ENCODE measurements at places on chromosomes 13 and 19. TPM values are rescaled to one million over a fixed set of nuclear protein-coding genes. Genes with fewer than 3 reads are reported as not detected.

Gene KRTDAP
- total RNA-seq, result not detected

Gene TMEM150B
- total RNA-seq, result not detected

Gene LGALS14
- not detected for total RNA-seq

Gene LIM2
- not detected for total RNA-seq

Gene FARP1
- 21.5 TPM for total RNA-seq

Gene PRTN3
- total RNA-seq, result not detected

Gene FFAR1
- total RNA-seq, result not detected

Gene KLK7
- total RNA-seq, result 0.13 TPM

Gene KIR2DL4
- total RNA-seq, result not detected

Gene KIR3DL1
- total RNA-seq, result not detected

Gene LGALS7
- total RNA-seq, result not detected

Gene LAIR1
- total RNA-seq, result not detected

Gene LRRC4B
- total RNA-seq, result 1.2 TPM

Gene KCNJ14
- 0.65 TPM for total RNA-seq

Gene ZNF562
- total RNA-seq, result 18.0 TPM

Gene MTUS2
- 0.13 TPM for total RNA-seq

Gene NDFIP2
- 33.2 TPM for total RNA-seq

Gene IZUMO2
- total RNA-seq, result not detected

Gene CD37
- total RNA-seq, result not detected

Gene CEACAM16
- total RNA-seq, result not detected

Gene ZBTB7A
- total RNA-seq, result 36.9 TPM

Gene LRRC63
- not detected for total RNA-seq

Gene ADAMTS10
- 29.1 TPM for total RNA-seq

Measured in smooth muscle cell of the pulmonary artery (primary cell).